ENCODE measurements at places on chromosomes 12 and 14.
A peak's percentile ranks its signal among the peaks of the same experiment; 100 is the strongest.

GRCh38 chr14:74491956-74492775 is 939 bp downstream of the NPC2 start:
- peak; percentile 68 for DNase-seq

GRCh38 chr12:48454667-48455066 is 17.7 kb upstream of the ANP32D start:
- peak; percentile 57 for DNase-seq

DNA sequence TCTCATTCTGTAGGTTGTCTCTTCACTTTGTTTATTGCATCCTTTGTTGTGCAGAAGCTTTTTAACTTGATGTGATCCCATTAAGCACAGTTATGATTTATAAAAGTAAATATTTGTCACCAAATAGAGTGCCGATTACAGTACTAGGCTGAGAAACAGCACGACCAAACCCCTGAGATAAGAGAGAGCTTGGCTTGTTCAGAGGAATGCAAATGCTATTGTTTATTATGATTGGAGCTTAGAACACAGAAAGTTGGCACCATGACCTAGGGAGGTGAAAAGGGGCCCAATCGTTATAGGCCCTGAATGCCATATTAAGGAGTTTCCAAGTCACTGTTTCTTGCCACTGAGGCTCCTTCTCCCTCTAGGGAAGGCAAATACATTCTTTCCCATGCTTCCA is 214.9 kb downstream of the KITLG start:
- no peak for DNase-seq

- peak; percentile 49 for DNase-seq
Observed at GRCh38 chr14:59918824-59919569, 947 bp upstream of the LRRC9 start.

DNA sequence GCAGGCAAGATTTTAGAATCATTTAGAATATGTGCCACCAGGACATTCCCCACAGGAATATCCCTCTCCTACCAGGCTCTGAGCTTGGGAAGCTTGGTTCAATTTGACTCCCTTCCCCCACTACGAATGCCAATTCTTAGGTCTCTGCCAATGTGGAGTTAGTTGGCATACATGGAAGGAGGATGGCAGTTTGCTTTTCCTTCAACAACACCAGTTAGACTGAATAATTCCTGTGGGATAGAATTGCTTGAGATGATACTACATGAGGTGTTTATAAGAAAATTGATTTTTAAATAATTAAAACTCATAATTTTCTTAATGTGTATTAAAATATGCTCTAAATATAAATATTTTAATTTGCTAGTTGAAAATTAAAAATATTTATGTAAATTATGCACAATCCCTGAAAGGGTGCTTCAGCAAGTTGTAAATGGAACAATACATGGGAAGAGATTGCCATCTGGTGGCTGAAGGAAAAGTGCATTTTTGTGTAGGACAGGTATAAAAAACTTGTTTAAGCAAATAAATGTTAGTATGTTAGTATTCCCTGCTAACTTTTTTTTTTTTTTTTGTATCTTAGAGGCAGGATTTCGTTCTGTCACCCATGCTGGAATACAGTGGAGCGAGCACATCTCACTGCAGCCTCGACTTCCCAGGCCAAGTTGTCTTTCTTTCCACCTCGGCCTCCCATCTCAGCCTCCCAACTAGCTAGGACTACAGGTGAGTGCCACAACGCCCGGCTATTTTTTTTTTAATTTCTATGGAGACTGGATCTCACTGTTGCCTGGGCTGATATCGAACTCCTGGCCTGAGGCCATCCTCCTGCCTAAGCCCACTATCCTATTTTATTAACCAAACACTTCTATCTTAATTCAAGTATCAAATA is 25.8 kb upstream of the STRAP start:
- peak; percentile 80 for DNase-seq

All from fibroblast of mammary gland (primary cell).